ENCODE measurements at places on chromosomes 6 and 20.

GRCh38 chr6:81331526-81331925, 421.0 kb downstream of the TENT5A start:
- peak; percentile 61 for DNase-seq

GRCh38 chr20:51616060-51616459, 73.5 kb upstream of the NFATC2 start:
- DNase-seq = no peak

- no peak for DNase-seq
Observed at GRCh38 chr6:37985355-37985754, 165.8 kb downstream of the ZFAND3 start.

GRCh38 chr6:28724395-28724794, 198.7 kb downstream of the GPX5 start:
- no peak for DNase-seq

GRCh38 chr6:135043846-135044245, 10.8 kb downstream of the HBS1L start:
- DNase-seq = no peak

- no peak for DNase-seq
Observed at GRCh38 chr6:106056746-106057390, 29.3 kb upstream of the PRDM1 start.

- no peak for DNase-seq
Observed at GRCh38 chr20:33977535-33977934, 16.2 kb upstream of the RALY start.

DNA sequence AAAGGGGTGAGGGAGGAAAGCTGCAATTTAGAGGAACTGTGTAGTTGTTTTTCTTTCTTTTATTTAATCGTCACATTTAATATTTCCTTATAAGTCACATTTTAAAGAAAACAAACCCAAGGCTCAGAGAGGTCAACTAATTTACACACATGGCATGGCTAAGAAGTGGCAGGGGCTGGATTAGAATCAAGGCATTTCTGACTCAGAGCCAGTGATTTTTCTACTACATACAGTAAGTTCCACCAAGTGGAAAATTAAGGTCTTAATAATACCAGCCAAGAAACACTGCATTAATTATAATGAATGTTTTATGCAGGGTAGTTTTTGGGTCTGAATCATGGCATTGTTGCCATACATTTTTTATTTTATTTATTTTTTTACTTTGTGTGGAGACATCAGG, 607.7 kb upstream of the CITED2 start:
- DNase-seq = no peak

GRCh38 chr6:27183060-27183832, 64.3 kb upstream of the PRSS16 start:
- no peak for DNase-seq

GRCh38 chr6:106286746-106287145, 38.8 kb downstream of the ATG5 start:
- DNase-seq = no peak

DNA sequence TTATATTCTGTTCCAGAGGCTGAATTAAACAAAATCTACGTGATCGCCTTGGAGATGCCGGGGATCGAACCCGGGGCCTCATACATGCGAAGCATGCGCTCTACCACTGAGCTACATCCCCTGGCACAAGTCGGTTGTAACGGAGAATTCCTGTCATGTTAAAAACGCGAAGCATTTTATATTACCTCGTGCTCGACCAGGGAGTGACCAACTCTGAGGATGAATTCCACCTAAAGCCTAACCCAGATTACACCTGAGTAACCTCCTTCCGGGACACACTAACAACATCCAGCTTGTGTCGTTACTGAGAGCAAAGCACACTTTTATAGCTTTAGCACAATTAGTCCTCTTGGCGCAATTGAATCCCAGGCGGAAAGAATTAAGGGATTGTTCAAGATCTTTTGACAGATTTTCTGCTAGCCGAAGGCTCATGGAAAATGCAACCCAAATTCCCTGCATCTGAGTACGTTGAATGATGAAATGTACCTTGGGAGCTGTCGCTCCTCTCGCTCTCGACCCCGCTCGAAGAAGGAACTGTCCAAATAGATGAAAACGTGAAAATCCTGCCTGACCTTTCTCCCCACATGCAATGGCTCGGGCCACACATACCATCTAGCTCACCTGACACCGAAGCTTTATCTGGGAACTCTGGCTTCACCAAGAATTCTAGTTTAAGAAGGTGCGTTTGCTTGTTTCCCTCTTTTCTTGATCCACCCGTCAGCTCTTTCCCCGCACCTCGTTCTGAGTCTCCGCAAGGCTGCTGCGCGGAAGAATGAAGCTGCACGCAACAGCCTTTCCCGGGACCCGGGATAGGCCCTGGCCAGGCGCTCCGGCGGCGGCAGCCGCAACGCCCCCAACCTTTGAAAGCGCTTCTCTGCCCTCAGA, 148.3 kb downstream of the GPX5 start:
- DNase-seq = peak; percentile 19

DNA sequence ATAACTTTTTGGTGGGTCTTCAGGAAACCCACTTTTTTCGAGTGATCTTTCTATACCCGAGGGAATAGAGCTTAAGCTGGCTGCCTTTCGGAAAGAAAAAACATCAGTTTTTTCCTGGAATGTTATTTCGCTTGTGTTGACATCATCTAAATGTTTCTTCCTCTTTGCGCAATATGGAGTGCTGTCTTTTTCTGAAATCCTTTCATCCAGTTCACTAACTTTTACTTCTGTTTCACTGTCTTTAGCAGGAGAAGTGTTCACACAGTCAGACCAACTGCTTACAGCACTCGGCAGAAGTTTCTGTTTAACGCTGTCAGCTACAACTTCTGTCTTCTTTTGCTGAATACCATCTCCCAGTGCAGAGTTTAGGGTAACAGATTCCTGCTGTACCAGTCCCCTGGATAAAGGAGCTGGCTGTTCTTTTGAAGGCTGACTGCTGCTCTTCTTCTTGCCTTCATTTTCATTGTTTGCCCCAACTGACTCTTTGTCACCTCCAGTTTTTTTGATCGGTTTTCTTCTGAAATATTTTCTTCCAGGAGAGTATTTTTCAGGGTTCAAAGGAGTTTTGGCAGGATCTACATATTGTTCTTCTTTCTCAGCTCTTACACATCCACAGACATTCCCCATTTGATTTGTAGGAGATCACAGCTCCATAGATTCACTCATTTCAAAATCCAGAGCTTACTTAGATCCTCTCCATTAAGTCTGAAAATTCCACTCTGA, 50.0 kb upstream of the DST start:
- DNase-seq = peak; percentile 47

DNA sequence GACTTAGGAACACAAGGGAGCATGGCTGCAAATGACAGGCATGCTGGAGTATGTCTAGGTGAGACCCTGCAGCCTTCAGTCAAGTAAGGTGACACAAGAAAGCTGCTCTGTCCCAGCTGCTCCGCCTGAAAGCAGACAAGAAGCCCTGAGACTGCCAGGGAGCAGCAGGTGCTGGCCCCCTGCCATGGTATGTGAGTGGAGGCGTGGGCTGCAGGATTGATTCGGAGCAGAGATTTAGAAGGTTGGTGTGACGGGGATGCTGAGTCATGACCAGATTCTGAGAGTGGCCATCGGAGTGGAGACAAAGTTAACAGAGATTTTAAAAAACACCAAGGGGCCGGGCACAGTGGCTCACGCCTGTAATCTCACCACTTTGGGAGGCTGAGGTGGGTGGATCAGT, 17.8 kb downstream of the LRP11 start:
- DNase-seq = no peak

GRCh38 chr6:24481449-24481848, 7.9 kb downstream of the GPLD1 start:
- DNase-seq = no peak

GRCh38 chr20:24686156-24686555, 216.7 kb downstream of the SYNDIG1 start:
- DNase-seq = no peak

- DNase-seq = no peak
Observed at GRCh38 chr20:33443006-33443511, 504 bp downstream of the SNTA1 start.

GRCh38 chr20:48661575-48662455, 166.0 kb downstream of the PREX1 start:
- DNase-seq = no peak

GRCh38 chr6:63571361-63572043, 778 bp upstream of the LOC128125822 start:
- no peak for DNase-seq

DNA sequence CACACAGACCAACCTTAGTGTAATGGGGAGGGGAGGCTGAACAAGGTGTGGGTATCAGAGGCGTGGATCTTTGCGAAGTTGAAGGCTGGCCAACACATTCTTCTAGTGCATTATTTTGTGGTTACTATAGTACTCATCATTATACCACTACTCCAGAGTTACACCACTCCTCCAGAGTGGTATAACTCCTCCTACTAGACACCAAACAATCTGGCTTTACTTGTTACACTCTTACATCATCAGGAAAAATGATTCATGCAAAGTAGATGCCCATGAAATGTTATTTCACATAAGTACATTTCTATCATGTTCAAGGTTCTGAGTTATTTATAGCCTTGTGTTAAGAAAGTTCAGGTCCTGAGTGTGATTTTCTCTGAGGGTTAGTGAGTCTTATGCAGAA, 443.1 kb upstream of the OPRM1 start:
- DNase-seq = no peak

GRCh38 chr20:6533761-6534479, 233.6 kb upstream of the BMP2 start:
- peak; percentile 60 for DNase-seq

- no peak for DNase-seq
Observed at GRCh38 chr6:159646733-159647132, 46.3 kb downstream of the SOD2 start.

GRCh38 chr20:55596431-55596830, 408.9 kb downstream of the CBLN4 start:
- no peak for DNase-seq

- no peak for DNase-seq
Observed at GRCh38 chr6:157841211-157841840, 18.3 kb downstream of the SNX9 start.

DNA sequence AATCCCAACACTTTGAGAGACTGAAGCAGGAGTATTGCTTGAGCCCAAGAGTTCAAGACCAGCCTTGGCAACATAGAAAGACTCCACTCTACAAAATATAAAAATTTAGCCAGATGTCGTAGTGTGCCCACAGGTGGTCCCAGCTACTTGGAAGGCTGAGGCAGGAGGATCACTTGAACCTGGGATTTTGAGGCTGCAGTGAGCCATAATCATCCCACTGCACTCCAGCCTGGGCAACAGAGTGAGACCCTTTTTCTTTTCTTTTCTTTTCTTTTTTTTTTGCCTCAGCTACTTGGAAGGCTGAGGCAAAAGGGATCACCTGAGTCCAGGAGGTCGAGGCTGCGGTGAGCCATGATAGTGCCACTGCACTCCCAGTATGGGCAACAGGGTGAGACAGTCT, 17.9 kb downstream of the FASTKD5 start:
- no peak for DNase-seq

GRCh38 chr6:37650071-37650481, 47.6 kb downstream of the MDGA1 start:
- DNase-seq = no peak

- DNase-seq = no peak
Observed at GRCh38 chr20:41865938-41866337, 247.8 kb upstream of the CHD6 start.

GRCh38 chr6:24543683-24544082, 48.9 kb downstream of the ALDH5A1 start:
- no peak for DNase-seq

GRCh38 chr6:125596020-125596419, 153.4 kb upstream of the HEY2 start:
- no peak for DNase-seq

DNA sequence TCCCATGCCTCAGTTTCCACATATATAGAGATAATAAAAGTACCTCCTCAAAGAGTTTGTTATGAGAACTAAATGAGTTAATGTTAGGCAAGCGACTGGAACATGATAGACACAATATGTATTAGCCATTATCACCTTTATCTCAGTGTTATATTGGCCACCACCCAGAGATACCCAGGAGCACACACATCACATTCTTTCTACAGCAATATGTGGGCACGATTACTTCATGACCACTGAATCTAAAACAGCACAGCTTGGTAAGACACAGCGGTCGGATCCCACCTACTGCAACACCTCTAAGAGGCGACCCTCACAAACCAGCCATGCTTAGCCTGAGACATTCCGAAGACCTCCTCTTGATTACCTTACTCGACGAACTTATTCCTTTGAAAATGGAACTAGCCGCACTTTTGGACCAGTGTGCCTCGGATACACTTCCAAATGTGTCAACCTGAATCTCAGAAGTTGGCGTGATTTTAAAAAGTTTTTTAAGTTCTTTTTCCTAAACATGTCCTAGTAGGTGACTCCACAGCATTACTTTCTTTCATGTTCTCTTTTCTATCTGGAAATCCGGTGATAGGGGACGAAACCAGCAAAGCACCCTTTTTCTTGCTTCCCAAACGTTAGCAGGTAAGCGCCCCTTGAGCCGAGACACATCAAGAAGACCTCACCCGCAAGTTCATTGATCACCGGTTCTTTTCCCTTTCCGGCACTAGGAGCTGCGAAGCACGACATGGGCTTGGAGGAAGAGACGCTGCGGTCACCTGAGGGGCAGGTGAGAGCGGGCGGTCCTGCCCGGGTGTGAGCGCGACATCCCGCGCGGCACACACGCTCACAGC, 923 bp downstream of the GMDS start:
- no peak for DNase-seq

- DNase-seq = no peak
Observed at GRCh38 chr20:63163596-63164483, 52.1 kb downstream of the YTHDF1 start.

DNA sequence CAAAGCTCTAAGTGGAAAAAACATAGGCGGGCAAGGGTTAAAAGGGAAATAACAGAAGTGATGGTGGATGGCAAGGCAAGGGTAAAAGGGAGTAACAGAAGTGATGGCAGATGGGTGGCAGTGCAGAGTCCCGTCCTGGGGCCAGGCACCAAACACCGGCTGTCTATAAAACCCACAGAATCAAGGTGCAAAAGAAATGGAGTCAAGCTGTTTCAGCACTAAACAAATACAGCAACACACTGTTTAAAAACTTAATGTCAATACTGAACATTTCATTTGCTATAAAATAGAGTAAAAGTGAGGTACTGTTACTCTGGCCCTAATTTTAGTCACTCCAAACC, 87.6 kb downstream of the MAN1A1 start:
- DNase-seq = no peak

GRCh38 chr20:52168116-52168515, 23.5 kb downstream of the ZFP64 start:
- DNase-seq = no peak

- DNase-seq = no peak
Observed at GRCh38 chr6:163738725-163739407, 324.3 kb downstream of the QKI start.

DNA sequence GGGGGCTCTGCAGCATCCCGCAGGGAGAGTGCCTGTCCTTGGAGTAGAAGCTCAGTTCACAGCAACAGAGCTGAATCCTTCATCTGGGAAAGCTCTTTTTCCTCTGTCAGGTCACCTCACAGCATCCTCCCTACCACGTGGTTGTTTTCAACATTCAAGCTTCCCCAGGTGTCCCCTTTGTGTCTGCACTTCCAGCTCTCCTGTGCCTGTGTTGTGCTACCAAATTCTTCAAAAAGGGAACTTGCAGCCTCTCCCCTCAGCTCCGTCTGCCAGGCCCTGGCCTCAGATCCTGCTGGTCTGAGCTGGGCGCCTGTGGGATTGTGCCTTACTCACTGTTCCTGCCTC, 108.4 kb downstream of the FOXF2 start:
- DNase-seq = no peak

GRCh38 chr6:151136141-151136755, 103.5 kb upstream of the AKAP12 start:
- no peak for DNase-seq

Measured in GM04504 (cell line).